ENCODE measurements at places on chromosomes 3 and 15. TPM values are rescaled to one million over a fixed set of nuclear protein-coding genes. Genes with fewer than 3 reads are reported as not detected.

The ZNF662 gene
- 5.0 TPM for total RNA-seq

The FOXL2NB gene
- not detected for total RNA-seq

- H3K27me3 ChIP-seq = no peaks in the 10 kb centered on the region
- H3K27ac ChIP-seq = no peak overlapping the region
- H3K4me1 ChIP-seq = peaks cover 13% of the 10 kb centered on the region
- DNase-seq = no peak
- no peaks in the 10 kb centered on the region for H3K36me3 ChIP-seq
- H3K4me3 ChIP-seq = no peak overlapping the region
Observed at GRCh38 chr3:179734497-179735281, 81.8 kb downstream of the USP13 start.

DNA sequence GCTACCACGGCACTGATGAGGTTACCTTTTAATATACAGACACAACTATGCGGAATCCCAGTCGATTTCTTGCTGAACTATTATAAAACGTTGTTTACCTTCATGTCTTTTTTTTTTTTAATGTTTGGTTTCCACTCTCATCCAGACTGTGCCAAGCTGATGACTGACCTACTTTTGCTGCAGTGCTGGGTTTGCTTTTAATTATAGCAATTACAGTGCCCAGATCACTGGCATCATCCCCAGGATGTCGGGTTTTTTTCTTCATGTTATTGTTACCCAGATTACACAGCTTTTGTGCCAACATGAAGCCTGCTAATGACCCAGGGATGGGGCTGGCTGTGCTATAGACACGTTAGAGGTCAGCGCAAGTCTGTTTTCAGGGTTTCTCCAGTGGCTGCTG is 294.0 kb upstream of the ATP10A start:
- H3K4me1 ChIP-seq = no peaks in the 10 kb centered on the region
- no peak overlapping the region for H3K4me3 ChIP-seq
- H3K27me3 ChIP-seq = peaks cover 24% of the 10 kb centered on the region
- H3K27ac ChIP-seq = no peak overlapping the region

Measured in activated T-cell treated with anti-CD3 and anti-CD28 coated beads, Interleukin-2, amount 50 U/mL, for 72 hours (primary cell).